ENCODE measurements at places on chromosomes 7 and 10.
A peak's percentile ranks its signal among the peaks of the same experiment; 100 is the strongest.

- DNase-seq, result no peak
Measured at GRCh38 chr10:78623578-78624215, 445.1 kb upstream of the ZMIZ1 start.

DNA sequence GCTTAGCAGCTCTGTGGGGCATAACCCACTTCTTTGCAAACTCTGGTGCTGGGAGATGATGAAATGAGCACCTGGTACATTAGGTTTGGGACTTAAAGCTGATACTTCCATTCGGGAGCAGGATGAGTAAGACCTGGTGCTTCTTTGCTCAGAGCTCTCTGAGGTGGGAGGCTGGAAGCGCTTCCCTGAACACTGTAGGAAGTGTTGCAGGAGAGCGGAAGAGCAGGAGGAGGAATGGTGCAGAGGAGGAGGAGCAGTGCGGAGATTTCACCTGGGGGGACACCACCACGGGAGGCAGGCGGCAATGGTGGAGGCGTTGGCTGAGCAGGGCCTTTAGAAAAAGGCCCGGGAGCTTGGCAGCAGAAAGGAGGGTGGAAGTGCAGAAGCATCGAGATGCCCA is 142.5 kb downstream of the MGMT start:
- no peak for DNase-seq

GRCh38 chr10:129273860-129274259 is 193.2 kb upstream of the MGMT start:
- DNase-seq, result no peak

GRCh38 chr10:19017116-19017890 is 31.3 kb upstream of the MALRD1 start:
- DNase-seq, result no peak

DNA sequence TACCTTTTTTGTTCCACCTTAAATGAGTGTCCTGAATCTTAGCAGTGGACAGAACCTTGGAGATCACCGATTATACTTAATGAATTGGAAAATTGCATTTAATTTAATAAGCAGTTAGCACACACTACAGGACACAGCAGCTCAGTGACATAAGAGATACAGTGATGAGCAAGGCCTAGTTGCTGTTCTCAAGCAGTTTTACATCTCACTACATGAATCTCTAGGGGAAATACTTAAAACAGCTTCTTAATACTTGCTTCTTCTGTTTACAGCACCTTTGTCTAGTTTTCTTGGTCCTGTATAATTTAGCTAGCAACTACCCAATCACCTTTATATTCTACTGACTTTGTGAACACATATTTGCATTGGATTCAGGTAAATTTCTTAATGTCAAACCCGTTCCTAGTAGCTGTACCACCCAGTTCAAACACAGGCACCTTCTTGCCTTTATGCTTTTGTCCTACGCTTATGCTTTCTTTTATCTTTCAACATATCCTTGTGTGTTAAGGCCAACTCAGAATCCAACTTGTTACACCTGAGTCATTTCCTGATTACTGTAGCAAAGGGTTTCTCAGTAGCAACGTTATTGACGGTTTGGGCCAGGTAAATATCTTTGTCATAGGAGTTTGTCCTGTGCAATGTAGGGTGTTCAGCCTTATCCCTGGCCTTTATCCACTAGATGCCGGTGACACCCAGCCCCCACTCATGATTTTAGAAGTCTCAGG is 1.8 kb downstream of the STAM start:
- no peak for DNase-seq

GRCh38 chr7:42227541-42227935 is 9.5 kb downstream of the GLI3 start:
- no peak for DNase-seq

GRCh38 chr7:66125052-66125694 is 10.5 kb downstream of the CRCP start:
- DNase-seq, result no peak

DNA sequence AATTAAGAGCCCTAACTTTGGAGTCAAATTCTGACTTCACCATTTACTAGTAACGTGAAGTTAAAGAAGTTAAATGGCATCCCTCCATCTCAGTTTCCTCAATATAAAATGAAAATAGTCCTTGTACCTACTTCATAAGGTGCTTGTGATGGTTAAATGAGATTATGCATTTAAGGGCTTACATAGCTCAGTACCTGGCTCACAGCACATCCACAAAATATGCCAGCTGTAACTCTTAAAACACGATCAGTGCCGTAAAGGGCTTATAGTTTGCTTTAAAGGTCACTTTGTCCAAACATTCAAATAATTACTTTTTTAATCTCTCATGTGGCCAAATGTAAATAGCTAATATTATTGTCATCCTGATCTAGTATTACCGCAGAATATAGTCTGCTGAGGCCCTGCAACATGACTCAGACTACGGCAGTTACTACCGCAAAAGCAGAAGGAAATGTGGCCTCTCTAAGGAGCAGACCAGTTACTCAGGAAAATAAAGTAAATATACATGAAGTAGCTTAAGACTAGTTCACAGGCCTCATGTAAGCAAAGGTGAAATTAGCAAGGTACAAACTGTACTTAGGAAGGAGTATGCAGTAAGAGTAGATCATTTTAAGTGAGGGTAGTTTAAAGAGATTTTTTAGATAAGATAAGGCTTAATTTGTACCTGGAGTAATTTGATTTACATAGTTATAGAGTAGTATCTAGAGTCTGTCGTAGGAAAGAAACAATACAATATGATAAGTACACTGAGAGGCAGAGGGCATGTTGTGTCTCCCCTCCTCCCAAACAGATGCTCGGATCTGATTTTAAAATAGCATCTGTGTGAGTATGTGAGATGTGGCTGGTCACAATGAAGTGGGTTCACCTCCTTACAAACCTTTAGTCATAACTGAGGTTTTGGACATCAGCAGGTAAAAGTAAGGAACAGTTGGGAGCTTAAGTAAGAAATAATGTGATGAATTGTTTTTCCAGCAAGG is 13.1 kb downstream of the CASP2 start:
- DNase-seq, result no peak

GRCh38 chr7:985915-986741 is 3.1 kb downstream of the CYP2W1 start:
- no peak for DNase-seq

DNA sequence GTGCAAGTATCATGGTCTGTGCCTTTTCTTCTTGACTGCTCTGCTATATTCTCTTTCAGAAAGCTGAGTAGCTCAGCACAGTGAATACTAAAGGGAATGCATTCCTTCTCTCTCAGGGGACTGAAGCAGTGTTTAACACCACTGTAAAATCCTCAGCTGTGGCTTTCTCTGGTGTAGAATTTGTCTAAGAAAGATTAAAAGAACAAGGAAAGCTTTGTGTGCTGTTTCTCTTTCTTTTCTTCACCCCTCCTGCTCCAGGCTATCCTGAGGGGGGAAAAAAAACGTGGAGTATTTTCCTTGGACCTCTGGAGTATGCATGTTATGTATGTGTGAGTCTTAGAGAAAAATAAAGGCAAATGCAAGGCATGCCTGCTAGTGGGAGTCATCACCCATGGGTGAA is 383.9 kb downstream of the AUTS2 start:
- DNase-seq, result no peak

DNA sequence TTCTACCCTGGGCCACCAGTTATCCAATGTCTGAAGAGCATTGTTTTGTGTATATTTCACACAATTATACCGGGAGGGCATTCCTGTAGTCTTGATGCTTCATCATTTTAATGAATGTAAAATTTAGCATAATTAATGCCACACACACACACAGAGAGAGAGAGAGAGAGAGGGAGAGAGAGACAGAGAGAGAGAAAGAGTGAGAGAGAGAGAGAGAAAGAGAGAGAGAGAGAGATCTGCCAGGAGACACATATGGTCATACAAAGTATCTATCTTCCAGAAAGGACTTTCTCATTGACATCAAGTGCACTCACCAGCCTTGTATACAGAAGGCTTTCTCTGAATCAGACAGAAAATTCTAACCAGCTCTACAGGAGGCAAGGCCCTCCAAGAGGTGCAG is 72.3 kb downstream of the KLF6 start:
- DNase-seq, result no peak

DNA sequence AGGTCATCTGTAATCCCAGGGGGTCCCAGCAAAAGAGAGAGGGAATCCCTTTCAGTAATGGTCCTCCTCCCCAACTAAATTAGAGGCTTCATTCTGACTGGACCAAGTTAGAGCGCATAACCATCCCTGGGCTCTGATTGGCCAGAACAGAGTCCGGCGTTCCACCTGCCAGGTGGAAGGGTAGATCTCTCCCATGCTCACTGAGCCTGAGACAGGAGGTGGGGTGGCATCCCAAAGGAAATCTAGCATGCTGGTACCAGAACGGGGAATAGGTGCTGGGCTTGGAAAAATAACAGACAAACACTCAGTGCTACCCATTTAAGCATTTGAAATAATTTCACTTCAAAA is 21.0 kb upstream of the TSPAN33 start:
- DNase-seq, result no peak

GRCh38 chr10:24873281-24873683 is 79.1 kb downstream of the PRTFDC1 start:
- DNase-seq, result no peak

GRCh38 chr10:110915035-110915434 is 3.9 kb downstream of the BBIP1 start:
- DNase-seq, result no peak

DNA sequence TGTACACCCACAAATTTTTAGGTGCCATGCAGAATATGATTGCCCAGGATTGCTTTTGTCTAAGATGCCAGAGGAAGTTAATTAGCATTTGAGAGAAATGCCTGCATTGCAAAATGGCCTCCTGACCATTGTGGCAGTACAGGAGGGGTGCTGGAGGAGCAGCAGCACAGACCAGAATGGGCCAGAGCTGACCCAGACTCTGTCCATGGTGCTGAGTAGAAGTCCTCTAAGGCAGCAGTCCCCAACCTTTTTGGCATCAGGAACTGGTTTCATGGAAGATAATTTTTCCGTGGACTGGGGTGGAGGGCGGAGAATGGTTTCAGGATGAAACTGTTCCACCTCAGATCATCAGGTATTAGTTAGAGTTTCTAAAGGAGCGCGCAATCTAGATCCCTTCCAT is 217.8 kb upstream of the AGK start:
- DNase-seq, result no peak

DNA sequence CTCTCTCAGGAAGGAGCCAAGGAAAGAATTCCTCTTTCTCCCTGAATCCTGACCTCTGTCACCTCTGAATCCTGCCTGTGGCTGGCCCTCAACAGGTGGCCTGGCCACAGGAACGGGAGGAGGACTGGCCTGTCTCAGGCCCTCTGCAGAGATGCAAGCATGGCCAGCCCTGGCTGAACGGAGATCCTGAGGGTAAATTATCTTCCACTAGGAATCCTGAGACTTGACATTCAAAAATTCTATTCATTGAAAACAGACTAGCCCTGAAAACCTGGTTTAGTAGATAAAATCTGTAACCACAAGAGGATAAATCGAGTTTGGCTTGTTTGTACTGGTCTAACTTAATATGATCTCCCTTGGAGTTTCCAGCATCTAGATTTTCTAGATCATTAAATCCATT is 579.3 kb downstream of the LRMDA start:
- DNase-seq, result no peak

DNA sequence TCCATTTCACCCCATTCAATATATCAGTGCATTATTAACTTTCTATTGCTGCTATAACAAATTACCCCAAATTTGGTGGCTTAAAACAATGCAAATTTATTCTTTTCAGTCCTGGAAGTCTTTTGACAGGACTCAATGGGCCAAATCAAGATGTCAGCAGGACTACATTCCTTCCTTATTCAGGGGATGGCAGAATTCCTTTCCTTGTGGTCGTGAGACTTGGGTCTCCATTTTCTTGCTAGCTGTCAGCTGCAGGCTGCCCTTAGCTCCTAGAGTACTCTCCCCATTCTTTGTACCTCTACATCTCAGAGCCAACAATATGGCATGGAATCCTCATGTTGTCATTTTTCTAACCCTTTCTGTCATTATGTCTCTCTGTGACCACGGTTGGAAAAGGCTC is 310.6 kb downstream of the HDAC9 start:
- DNase-seq, result no peak

DNA sequence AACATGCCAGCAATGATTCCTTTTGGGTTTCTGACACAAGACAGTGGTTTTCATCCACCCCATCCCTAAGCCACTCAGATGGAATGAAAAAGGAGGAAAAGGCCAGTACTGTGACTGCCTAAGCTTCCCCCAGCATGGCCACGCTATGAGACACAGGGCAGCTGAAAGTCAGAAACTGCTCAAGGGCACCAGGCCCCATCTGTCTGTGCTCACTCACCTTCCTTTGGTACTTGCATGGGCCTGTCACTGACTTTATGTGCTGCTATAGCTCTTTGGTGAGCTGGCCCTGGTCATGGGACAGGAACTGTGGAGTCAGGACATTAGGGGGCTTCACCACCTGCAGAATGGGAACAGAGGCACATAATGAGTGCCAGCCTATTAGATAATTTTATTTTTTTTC is 21.2 kb upstream of the ACSM6 start:
- no peak for DNase-seq

- DNase-seq, result no peak
Measured at GRCh38 chr7:41039386-41039953, 663.4 kb downstream of the INHBA start.

GRCh38 chr10:123651421-123652047 is 14.6 kb upstream of the GPR26 start:
- no peak for DNase-seq

DNA sequence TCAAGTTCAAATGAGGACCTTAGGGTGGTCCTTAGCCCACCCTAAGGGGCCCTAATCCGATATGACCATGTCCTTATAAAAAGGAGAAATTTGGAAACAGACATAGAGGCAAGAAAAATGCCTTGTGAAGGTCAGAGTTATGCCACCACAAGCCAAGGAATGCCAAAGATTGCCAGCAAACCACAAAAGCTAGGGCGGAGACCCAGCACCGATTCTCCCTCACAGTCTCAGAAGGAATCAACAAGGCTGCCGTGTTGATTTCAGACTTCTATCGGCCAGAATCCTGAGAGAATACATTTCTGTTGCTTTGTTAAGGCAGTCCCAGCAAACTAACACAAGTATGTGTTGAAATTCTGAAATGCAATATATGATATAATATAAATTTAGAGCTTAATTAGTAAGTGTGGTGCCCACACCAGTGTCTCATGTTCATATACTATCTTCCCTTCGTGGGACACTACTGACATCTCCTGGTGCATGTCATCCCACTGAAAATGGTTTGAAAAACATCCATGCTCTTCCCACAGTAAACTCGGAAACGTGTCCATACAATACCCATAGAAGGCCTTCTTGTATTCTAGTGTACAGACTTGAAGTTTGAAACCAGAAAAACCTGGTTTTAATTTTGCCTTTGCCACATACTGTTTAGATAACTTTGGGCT is 349.0 kb downstream of the TNS3 start:
- no peak for DNase-seq

DNA sequence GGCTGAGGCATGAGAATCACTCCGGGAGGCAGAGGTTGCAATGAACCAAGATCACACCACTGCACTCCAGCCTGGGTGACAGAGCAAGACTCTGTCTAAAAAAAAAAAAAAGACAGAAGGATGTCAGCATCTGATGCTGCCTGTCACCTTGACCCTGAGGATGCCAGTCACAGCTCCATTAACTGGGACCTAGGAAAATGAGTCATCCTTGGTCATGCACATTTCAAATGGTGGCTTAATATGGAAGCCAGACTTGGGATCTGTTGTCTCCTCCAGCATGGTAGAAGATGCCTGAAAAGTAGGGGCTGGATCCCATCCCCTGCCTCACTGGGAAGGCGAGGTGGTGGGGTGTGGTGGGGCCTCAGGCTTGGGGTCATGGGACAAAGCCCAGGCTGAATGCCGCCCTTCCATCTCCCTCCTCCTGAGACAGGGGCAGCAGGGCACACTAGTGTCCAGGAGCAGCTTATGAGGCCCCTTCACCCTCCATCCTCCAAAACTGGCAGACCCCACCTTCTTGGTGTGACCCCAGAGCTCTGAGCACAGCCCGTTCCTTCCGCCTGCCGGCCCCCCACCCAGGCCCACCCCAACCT is 1.3 kb downstream of the NOS3 start:
- no peak for DNase-seq

- peak; percentile 27 for DNase-seq
Measured at GRCh38 chr10:69337296-69338132, 59.2 kb downstream of the HK1 start.
